ENCODE measurements at places on chromosomes 3 and 15.
A peak's percentile ranks its signal among the peaks of the same experiment; 100 is the strongest.

- DNase-seq = no peak
Observed at GRCh38 chr3:170003881-170004356, 33.9 kb upstream of the GPR160 start.

DNA sequence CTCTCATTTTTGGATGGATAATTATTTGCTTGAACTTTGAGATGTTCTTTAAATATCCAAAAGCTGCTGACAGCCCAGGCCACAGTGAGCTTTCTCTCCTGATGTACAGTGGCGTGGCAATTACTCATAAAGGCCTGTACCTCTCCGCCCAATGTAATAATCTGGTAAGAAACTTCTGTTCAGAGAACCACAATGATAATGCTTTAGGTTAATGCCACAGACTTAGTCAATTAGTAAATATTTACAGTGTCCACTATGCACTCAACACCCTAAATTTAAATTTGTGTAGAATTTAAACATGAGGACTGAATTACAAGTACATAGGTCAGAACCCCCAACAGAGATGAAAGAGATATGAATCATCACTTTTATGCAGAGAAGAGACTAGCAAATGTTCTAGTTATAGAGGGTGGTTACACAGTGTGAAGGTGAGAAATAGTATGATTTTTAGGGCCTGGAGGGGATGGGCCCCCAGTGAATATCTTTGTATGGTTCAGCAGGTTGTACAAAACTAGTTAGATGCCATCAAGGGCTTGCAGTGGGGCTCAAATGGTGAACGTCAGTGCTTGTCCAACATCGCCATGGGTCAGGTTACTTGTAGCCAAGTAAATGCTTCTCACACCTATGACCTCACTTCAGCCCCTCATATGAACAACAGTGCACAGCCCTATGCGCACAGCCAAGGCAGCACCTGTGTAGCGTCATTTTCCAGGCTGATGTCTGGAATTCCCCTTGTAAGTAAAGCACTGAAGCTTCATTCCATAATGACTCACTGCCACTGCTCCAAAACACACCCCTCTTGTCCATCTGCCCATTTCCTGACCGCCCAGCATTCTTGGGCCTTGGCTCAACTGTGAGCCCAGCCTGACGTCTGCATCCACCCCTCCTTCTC, 13.3 kb downstream of the ABHD2 start:
- DNase-seq = peak; percentile 84

GRCh38 chr3:148697306-148698189, at the start of gene AGTR1:
Gene AGTR1, plus strand, starts transcription at chr3:148697903. Its CDS starts 43,133 bp downstream, at chr3:148741036.
- DNase-seq = no peak

DNA sequence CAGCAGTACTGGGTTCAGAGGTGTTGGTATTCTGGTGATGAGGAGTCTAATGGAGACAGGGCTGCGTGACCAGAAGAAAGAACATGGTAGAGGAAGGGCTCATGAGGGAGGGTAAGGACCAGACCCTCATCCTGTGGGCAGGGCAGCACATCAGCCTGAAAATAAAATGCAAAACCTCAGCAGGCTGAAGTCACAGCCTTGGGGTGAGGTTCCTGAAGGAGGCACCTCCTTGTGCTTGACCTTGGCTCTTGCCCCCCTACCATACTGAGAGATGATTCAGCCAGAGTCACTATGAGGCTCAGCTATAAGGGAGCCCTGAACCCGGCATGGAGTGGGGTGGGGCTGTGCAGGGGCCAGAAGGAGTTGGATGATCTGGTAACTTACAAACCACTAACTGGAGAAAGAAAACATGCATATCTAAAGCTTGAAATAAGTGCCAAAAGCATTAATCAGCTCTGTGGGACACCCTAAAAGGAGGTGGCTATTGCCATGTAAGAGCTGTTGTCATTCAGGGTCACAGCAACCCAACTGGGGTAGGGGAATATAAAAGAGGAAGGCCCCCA, 60.2 kb downstream of the CORO2B start:
- DNase-seq = no peak

- DNase-seq = no peak
Observed at GRCh38 chr3:101319531-101319930, 844 bp downstream of the IMPG2 start.

- no peak for DNase-seq
Observed at GRCh38 chr3:65878831-65879230, 159.9 kb downstream of the MAGI1 start.

- DNase-seq = no peak
Observed at GRCh38 chr15:57726411-57726810, 19.9 kb downstream of the POLR2M start.

GRCh38 chr15:84586696-84587095, 14.1 kb upstream of the ZSCAN2 start:
- DNase-seq = no peak

DNA sequence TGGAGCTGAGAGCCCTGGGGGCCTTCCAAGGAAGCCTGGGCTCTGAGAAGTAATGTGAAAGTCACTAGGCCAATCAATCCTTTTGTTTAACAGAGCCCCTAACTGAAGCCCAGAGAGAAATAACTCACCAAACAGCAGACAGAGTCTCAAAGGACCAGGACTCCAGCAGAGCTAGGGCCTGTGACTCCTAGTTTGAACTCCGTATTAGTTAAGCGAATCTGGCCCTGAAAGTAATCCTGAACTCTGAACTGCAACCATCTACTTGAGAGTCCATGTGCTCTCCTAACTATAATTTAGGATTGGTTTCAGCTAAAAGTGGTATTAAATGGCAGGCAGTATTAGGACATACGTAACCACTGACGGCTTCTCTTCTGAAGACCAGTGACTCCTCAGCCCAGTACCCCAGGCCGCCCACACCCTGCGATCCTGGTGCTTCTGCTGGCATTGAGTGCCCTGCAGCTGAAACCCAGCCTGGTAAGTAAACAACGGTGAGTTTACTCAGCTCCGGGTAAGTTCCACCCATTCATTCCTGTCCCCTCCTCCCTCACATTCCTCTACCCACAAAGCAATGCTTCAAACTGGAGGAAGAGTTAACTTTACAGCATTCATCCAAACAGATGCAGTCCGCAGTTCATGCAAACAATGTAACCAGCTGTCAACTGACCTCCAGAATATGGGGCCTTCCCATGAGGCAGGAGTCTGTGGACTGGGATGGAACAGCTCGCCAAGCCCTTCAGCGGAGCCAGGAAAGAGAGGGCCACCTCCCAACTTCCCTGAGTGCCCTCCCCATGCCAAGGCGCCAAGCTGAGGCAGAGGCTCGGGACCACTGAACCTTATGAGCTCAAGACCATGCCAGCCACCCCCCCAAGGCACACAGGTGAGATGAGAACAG, 7.3 kb downstream of the MYO5C start:
- DNase-seq = no peak

DNA sequence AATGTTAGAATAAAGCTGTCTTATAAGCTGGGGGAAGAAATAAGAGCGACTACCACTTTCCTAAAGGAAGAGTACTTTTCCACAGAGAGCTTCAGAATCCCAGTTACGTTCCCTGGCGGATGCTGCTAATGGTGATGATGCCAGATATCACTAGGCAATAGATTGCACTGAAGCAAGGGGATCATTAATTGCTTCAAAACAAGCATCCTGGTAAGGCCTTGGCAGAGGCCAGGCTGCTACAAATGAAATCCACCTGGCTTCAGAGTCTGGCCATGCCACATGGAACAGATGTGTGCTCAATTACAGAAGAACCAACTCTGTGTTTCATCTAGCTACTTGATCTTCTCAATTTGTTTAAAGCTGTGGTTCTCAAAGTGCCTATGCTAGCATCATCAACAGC, 129.2 kb upstream of the IL12A start:
- DNase-seq = no peak

DNA sequence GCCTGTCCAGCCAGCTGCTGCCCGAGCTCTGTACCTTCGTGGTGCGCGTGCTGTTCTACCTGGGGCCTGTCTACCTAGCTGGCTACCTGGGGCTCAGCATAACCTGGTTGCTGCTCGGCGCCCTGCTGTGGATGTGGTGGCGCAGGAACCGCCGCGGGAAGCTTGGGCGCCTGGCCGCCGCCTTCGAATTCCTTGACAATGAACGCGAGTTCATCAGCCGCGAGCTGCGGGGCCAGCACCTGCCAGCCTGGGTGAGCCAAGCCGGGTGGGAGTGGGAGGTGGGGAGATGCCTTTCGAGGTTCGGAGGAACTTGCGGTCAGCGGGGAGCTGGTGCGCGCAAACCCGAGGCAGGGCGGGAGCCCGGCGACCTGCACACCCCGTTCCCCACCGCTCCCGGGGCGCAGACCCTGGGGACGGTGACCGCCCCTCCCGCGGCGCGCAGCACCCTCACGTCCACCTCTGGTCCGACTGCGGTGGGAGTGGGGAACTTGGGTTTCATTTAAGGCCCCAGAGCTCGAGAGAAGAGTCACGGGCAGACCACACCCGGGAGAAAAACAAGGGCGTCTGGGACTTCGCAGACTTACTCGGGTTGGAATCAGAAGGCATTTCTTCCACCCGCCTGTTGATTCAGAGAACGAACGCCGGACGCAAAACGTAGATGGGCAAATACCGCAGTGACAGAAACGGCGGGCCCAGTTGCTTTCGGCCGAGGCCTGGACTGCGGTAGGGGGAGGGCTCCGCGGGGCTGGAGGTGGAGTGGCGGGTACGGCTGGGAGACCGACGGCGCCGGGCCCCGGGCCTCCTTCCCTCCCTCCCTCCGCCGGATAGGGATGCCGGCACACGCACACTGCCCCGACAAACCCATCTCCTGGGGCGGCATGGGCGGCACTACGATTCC, 708 bp downstream of the ESYT3 start:
- no peak for DNase-seq

DNA sequence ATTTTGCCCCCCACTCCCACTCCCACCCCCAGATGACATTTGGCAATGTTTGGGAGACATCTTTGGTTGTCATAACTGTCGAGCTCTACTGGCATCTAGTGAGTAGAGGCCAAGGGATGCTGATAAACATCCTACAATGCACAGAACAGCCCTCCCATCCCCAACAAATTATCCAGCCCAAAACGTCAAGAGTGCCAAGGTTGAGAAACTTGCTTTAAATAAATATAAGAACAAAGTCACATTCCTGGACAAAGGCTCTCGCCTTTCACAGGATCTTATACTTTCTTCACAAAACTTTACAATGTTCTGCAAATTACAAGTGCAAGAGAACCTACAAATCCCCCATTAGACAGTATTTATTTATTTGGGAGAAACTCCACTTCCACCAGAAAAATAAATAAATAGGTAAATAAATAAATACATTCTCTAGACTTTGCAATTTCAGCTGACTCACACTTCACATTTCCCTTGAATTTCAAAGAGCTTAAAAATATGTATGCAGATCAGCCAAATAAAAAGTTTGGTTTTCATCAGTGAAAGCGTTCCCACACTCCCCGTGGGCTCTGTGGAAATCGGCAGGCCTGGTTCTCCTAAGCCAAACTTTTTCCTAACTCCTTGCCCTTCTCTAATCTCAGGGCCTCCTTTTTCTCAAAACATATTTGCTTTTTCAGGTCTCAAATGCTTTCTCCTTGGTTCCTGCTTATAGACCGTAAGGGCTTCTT, 12.7 kb upstream of the CPA3 start:
- no peak for DNase-seq

DNA sequence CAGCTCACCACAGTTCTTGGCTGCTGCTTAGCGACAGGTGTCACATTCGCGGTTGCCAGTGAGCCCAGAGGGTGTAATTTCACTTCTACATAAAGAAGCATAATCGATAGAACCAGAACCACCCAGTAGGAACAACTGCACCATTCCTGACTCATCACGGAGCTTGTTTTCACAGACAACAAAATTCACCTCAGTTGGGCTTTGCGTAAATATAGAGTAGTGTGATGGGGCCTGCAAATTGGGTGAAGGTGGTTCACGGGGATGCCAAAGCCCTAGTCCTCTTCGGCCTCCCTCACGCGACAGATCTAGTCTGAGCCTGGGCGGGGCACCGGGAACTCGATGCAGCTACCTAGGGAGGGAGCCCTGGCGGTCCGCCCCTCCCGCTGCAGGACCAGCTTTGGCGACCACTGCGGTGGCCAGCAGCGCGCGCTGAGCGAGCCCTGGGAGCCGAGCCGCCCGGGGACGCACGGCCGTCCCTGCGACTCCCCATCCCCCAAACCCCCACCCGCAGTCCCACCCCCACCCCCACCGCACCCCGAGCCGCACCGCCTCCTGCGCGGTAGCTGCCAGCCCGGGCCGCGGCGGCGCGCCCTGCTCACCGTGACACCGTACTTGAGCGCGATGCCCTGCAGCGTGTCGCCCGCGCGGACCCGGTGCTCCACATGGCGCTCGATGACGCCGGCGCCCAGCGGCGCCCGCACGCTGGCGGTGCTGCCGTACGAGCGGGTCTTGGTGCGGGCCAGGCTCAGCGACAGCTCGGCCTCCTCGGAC, 519 bp downstream of the LYSMD2 start:
- no peak for DNase-seq

- DNase-seq = no peak
Observed at GRCh38 chr15:65195548-65195923, 10.4 kb upstream of the CLPX start.

- no peak for DNase-seq
Observed at GRCh38 chr15:57557267-57557666, 34.4 kb upstream of the MYZAP start.

GRCh38 chr15:56617628-56618027, 115.7 kb downstream of the ZNF280D start:
- DNase-seq = no peak

DNA sequence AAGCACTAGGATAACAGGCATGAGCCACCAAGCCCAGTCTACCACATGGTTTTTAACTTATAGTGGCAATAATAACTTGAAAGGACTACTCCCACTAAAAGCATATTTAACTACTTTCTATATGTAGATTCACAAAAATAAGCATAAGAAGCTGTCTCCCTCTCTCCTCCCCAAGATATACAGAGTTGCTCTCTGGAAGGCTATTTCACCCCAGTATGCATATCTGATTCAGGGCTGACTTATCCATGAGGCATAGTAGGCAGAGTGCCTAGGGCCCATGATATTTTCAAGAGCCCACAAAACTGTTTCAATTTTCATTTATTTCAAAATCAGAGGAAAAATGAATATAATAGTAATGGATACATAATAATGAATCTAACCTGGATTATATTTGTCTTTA, 20.5 kb downstream of the ATP8B4 start:
- no peak for DNase-seq

DNA sequence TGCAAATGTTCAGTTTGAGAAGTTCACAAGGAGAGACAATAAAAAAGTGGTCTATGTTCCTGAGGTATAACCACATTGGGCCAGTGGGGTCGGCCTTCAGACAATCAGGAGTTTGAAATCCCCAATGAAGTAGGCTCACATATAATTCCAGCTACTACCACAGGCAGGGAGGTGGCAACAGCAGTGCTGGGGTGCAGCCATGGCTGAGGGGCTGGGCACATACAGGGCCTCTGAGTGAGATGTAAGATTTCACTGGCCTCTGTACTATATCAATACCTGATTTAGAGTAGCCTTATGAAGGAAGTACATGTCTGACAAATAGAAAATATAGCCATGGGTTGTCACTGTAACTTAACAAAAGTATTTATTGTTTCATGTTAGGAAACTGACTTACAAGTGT, 402.2 kb downstream of the TBC1D5 start:
- no peak for DNase-seq

DNA sequence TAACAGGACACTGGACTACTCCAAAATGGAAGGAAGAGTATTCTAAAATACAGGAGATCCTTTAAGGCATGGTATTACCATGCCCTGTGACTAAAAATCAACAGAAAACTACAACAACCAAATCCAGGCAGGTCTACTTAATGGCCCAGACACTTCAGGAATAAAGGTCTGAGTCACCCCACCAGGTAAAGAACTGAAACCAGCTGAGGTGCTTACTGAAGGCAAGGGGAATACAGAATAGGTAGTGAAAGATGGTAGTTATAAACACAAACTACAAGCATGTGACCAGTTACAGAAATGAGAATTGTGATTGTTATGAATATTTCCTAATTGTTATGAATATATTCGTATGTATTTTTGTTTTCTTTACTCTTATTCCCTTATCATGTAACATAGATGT, 13.4 kb downstream of the IFT57 start:
- no peak for DNase-seq

Measured in AG09319 (cell line).